ENCODE measurements at places on chromosomes 2 and 18.

- no peak for DNase-seq
These were observed 52.3 kb upstream of the ST8SIA5 start for GRCh38 chr18:46809145-46809544.

- DNase-seq: no peak
These were observed 34.2 kb upstream of the PTPRM start for GRCh38 chr18:7532942-7533341.

- DNase-seq: no peak
These were observed 621.6 kb upstream of the LRRTM1 start for GRCh38 chr2:80926168-80926567.

GRCh38 chr18:25230658-25231326 is 121.2 kb downstream of the ZNF521 start:
- no peak for DNase-seq

DNA sequence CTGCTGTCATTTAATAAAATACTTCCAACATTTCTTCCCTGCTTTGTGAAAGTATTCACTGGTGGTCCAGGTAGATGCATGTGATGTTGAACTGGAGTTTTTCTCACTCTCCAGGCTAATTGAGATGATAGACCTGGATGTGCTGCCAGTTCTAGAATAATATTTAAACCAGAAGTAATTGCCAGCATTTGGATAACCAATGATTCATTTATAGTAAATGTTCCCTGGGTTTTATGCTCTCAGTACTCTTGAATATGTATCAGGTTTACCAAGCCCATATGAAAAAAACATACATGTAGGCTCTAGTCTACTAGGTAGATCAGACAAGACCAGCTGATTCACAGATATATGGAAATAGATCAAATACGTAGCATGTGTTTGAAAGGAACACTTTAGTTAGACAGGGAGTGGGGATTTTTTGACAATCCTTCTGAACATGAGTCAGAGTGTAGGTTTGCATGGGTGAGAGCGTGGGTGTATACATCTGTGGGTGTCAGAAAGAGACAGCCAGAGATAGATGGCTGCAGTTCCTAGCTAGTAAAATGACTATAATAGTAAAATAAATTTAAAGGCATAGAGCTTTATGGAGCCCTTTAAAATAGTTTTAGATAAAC is 115.1 kb downstream of the NAB1 start:
- no peak for DNase-seq

DNA sequence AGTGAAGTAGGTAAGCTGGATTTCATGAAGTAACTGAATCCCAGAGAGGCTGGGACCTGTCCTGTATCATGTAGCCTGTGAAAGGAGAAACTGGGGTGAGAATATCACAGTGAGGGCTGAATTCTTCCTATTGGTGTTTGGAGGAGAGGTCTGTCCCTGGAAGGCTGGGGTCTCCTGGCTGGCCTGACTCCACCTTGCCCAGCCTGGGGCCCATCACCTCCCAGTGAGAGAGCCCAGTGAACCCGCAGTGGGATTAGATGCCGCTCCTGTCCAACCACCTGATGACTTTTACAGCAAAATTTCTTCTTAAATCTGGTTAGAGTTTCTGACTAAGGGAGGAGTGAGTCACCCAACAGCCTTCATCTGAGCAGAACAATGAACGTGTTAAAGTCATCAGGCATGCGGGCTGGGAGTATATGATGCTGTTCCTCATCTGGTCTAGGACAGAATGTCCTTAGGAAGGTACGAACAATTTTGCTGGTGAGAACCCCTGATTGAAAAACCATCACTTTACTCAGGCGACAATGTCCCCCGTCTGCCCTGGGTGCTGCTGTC is 152.9 kb downstream of the LPIN1 start:
- DNase-seq: no peak

DNA sequence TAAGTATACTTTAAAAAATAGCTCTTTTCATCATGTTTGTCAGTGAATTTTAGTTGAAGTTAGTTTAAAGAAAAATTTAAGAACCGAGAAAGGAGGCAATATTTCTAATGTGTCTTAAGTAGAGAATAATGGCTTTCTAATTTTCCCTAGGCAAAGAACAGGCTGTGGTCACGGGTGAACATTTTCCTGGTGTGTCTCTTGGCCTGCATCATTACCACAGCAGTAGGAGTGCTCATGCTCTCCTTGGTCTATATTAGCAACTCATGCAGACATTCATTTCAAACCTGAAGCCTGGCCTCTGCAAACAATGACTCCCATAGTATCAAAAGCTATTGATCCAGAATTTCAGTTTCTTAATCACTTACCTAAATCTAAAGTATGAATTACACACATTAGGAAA is 57.4 kb downstream of the C18orf54 start:
- no peak for DNase-seq

DNA sequence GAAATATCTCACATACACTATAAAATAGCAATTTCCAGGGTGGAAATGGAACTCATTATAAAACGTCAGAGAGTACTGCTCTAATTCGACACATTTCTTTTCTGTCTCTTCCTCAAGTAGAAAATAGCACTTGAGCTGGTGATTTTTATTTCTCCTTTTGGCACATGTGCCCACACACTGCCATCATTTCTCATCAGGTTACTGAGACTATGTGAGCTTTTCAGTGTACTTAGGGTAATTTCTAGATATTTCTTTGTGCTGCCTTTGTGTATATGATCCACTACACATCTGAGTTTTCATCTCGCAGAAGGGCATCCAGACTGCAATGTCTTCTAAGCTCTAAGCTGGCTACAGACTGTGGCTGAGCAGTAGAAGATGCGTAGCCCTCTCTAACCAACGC is 62.1 kb upstream of the PGAP1 start:
- DNase-seq: no peak

DNA sequence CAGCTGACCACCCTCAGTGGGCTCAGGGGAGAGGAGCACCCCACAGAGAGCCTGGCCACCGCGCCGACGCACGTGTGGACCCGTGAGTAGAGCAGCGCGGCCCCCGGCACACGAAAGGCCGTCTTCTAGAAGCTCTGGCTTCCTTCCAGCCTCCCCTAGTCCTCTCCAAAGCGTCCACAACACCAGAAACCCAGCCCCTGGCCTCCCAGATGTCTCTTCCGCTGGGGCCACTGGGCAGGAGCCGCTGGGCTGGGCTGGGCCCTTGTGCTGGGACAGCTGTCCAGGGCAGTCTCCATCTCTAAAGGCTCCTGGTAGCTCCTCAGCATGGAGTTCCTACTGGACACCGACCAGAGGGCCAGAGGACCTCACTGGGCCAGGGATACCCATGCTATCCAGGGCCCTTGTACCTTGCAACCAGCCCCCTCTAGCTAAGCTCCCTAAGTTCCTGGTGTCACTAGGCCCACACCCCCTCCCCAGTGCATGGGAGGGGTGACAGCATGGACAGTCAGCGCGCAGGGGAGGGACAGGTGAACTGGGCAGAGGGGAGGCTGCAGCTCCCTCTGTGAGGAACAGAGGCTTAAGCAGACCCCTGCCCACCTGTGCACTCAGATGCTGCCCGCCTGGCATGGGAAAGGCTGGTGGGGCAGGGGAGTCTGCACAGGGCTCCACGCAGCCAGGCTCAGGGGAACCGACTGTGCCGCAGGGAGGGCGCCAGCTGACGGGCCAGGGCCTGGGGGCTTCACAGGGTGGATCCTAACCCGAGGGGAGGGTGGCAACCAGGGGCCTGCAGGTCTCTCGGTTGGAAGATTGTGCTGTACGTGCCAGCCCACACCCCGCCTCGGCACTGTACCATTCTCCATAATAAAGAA is 32.9 kb downstream of the MTERF4 start:
- no peak for DNase-seq

GRCh38 chr18:33113416-33113815 is 327.1 kb downstream of the CCDC178 start:
- DNase-seq: no peak

- no peak for DNase-seq
These were observed 20.8 kb downstream of the GPATCH11 start for GRCh38 chr2:37105150-37105549.

GRCh38 chr2:232142049-232142448 is 180.5 kb downstream of the DIS3L2 start:
- DNase-seq: peak; percentile 36

GRCh38 chr2:127083819-127084503 is 23.0 kb downstream of the BIN1 start:
- DNase-seq: no peak

GRCh38 chr2:229257985-229258384 is 13.1 kb downstream of the PID1 start:
- no peak for DNase-seq

GRCh38 chr2:204583773-204584172 is 38.5 kb downstream of the PARD3B start:
- DNase-seq: no peak

DNA sequence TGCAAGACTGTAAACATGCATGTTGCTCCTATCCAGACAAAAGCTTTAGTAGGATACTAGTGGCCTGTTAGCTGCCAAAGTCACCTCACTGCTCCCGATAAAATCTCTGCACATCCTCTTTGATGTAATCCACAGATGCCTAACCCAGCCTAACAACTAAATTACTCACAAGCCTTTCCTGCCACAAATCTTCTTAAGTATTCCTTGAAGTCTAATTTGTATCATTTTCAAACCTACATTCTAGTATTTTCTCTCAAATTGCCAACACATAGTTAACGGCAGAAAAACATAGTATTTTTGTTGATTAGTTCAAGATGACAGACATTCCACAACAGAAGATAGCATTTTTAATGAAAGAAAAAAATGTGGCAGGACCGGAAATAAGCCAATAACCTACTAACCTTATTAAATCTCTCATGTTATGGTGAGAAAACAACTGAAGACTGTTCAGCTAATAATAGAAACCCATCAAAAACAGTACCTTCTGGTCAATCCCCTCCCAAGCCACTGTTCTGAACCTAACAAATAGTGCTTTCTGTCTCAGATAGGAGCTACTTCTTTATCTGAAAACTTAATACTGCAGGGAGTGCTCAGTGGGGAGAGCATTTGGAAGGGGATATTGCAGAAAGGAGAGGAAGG is at the start of gene MPP4:
MPP4 (minus strand) TSS at position 57 of the 639 bp plus-strand sequence. CDS start 4,690 bp downstream, outside the sequence.
- no peak for DNase-seq

DNA sequence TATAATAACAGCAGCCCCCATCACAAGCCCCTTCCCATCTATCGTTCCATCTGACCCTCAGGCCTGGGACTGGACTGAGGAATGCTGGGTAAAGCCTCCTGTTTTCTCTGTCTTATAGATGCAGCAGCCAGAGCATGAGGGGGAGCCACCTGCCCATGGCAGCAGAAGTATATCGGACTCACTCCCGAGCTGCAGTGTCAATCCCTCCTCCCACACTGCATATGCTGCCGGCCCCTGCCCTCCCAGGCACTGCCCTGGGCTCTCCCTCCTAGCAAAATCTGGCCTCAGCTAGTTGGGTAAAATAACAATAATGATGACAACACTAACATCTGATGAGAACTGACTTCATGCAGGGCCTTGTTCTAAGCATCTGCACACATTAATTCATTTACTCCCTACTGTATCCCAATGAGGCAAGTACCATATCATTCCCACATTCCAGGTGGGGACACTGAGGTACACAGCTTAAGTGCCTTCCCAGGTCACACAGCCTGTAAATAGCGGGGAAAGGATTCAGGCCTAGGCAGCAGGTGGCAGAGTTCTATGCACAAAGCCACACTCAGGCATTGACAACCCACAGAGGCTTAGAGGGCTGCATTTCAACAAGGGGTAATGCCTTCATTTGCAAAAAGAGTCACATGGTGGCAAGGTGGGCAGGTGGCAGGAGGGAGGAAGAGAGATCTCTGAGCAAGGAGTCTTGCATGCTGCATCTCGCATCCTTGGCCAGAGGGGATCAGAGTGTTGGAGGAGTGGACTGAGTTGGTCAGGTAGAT is 190.0 kb downstream of the ZBTB7C start:
- DNase-seq: no peak

DNA sequence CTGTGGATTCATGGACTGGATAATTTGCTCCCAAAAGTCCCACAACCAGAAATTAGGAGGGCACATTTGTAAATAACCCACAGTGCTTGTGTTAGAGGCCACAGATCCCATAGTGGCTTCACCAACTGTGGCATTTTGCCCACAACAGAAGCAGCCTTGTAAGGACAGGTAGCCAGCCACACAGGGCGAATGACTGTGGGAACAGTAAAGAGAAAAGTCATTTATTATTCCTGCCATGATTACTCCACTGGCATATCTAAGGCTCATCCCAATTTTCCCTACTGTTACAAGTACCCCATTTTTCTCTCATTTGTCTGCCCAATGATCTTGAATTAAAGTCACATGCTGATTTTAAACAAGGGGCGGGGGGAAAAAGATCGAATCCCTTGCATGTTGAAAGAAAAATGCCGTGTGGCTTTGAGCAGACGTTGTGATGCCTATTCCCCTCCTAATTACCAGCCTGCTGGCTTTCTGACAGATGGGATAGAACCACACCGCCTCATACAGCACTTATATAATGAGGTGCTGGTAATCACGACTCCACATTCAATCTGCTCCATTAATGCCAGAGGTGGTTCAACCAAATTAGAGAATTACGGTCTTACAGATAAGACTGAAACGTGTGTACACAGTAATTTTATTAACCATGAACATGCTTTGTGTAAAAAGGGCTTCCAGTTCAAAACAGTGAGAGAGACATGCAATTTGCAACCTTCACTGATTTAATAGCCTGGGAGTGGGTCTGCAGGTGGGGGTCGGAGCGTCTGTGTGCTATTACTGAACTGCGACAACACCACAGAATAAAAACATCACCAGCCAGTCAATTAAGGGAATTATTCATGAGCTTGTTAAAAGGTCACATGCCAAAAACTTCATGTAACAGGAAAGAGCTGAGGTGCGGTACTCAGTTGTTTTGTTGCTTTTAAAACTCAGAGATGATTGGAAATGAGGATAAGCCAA is 196.0 kb downstream of the TMEM163 start:
- no peak for DNase-seq

DNA sequence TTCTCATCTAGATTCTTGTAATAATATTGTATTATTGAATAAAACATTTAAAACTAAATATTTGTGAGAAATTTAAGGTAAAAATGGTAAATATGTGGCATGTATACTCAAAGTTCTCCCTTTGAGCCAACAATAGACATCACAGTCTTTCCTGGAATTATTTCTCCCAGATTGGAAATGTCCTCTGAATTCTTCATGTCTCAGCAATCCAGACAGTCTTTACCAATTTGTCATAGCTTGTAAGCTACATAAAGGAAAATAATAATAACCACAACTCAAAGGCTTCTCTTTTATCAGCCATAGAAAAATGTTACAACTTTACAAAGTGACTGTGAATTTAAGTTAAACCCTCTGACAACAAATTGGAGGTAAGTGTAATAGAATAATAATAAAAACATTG is 784.9 kb downstream of the EPHA4 start:
- no peak for DNase-seq

GRCh38 chr18:29087616-29088246 is 910.8 kb upstream of the CDH2 start:
- DNase-seq: no peak

- peak; percentile 29 for DNase-seq
These were observed 141.8 kb downstream of the MEIS1 start for GRCh38 chr2:66576561-66577320.

DNA sequence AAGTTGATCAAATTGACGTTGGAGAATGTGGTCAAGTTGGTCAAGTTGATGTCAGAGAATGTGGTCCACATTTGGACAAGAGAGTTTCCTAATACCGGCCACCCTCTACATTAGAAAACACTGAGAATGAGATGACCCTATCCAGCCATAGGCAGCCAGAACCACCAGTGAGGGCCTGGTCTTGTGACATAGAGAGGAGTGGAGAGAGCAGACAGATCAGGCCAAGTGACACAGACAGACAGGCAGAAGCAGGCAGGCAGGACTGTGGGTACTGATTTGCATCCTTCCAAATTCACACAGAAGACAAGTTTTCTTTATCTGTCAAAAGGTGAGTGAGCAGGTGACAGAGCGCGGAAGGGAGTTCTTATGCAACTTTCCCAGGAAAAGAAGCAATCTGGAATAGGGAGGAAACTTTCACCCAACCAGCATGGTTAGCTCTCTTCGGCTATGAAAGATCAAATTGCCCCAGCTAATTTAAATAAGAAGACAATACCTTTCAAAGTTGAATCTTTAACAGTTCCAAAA is 109.1 kb upstream of the PID1 start:
- no peak for DNase-seq

All from Caco-2 (cell line).